ENCODE measurements at places on chromosomes 1 and 21.

DNA sequence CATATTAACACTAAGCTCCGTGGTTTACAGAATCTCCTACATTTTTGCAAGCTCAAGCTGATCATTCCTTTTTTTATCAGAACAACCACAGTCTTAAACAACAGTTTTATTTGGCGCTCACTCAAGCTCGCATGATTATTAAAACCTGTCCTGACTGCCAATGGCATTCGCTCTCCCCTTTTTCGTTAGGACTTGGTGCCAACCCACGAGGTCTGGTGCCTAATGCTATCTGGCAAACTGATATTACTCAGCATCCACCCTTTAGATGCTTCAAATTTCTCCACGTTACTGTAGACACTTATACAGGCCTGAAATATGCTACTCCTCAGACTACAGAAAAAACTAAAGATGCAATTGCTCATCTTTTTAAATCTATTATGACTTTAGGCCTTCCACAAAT, 23.0 kb upstream of the ITLN1 start:
- DNase-seq, result no peak

DNA sequence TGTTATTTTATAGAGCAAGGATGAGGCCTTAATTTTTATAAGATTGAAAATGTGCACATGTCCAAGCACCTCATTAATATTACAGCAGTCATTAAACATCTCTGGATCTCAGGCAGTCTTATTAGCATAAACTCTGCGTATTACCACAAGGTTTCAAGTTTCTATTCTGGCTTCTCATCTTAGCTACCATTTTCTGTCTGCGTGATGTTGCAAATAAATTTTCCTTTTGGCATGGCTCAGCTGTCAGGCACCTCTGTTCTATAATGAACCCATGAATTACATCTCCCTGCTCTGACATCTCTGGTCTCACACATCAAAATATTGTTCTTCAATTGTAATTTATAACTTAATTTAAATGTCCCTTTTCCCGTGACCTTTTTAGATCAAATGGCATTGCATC, 156.5 kb downstream of the SLC45A1 start:
- DNase-seq, result no peak

DNA sequence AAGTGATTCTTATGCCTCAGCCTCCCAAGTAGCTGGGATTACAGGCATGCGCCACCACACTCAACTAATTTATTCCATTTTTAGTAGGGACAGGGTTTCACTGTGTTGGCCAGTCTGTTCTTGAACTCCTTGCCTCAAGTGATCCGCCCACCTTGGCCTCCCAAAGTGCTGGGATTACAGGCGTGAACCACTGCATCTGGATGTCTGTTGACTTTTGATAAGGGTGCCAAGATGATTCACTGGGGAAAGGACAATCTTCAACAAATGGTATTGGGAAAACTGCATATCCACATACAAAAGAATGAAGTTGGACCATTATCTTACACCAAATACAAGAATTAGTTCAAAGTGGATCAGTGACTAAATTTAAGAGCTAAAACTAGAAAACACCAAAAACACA, 19.8 kb downstream of the RO60 start:
- DNase-seq, result no peak

DNA sequence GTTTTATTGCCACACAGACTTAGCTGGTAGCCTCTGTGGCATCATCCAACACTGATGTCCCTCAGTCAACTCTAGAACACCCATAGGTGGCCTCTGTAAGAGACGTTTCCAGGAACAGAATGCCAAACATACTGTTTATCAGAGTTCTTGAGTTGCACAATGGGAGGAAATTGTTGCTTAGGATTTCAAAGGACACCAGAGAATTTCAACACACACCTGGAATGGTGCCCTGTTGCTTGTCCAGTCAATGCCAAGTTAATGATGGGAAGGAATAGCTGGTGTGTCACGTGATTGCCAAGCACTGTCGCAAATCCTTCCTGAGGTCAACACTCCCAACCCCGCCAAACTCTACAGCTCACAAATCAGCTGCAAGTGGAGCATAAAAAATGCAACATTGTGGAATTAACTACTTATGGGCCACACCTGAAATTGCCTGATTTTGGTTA, 28.6 kb upstream of the DUSP23 start:
- DNase-seq, result no peak

DNA sequence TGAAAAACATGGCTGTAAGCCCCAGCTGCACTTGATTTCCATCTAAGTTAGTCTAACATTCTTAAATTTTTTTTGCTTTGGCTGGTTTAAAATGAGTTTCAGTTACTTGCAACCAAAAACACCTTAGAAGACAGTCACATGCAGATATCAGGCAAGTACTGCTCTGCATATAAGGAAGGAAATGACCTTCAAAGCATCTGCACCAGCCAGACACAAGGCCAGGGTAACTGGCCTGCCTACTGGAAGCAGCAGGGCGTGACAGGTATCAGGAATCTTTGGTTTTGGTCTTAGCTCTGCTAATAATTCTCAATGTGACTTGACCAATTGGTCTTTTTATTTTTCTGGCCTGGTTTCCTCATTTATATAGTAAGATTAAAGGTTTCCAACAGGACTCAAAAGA, 33.5 kb downstream of the SCYL3 start:
- DNase-seq, result no peak

- no peak for DNase-seq
Measured at GRCh38 chr1:31843506-31843905, 27.7 kb upstream of the SPOCD1 start.

DNA sequence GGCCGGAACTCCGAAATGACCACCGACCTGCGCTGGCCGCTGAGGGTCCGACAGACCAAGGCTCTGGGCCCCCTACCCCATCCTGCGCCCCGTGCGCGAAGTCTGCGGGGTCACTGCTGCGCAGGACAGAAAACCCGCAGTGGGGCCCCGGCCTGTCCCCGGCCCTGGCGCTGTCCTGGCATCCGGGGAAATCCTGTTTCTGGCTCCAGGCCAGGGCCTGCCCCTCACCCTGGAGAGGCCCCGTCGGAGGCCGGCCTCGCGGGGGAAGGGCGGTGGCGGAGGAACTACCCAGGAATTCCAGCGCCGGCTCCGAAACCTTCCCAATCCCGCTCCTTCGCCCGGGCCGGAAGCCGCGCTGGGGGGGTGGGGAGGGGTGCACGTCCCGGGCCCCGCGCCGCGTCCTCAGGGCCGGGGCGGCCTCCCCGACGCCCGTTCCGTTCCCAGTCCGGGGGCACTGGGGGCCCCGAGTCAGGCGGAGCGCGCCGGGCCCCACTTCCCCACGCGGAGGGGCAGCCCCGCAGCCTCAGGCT, 77.0 kb downstream of the MORN1 start:
- DNase-seq, result no peak

GRCh38 chr21:46150073-46150472, 5.3 kb downstream of the FTCD start:
- DNase-seq, result no peak

- DNase-seq, result peak; percentile 40
Measured at GRCh38 chr1:44318097-44319088, 36.7 kb downstream of the ERI3 start.

- DNase-seq, result no peak
Measured at GRCh38 chr1:94619731-94620130, 78.2 kb upstream of the F3 start.

All from activated T-cell treated with anti-CD3 and anti-CD28 coated beads for 4 hours (primary cell).